ENCODE measurements at places on chromosomes 12 and 14. TPM values are rescaled to one million over a fixed set of nuclear protein-coding genes. Genes with fewer than 3 reads are reported as not detected.
A peak's percentile ranks its signal among the peaks of the same experiment; 100 is the strongest.

DNA sequence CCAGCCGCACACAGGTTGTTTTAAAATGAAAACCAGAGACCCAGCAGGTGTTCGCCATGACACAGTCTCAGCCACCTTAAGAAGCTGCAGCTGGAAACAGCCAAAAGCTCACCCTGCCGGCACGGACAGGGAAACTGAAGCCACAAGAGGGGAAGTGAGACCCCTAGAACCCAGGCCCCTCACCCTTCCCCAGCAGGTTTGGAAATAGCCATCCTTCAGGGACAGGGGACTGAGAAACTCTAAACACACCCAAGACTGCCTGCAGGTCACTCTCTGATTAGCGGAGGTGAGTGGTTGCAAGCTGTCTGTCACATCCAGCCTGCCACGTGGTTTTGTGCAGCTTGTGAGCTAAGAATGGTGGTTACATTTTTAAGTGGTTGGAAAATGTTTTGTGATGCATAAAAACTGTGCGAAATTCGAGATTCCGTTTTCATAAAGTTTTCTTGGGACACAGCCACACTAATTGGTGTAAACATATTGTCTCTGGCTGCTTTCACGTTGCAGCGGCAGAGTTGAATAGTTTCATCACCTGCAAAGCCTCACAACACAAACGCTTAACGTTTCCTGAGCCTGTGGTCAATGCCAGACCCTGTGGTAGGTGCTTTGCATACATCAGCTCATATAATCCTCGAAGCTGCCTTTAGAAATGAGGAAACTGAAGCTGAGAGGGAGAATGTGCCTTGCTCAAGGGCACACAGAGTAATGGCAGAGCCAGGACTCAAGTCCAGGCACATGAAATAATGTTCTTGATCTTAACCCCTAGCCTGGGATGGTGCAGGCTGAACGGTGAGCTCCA, 1.7 kb upstream of the SELPLG start:
- no peak overlapping the region for H3K27ac ChIP-seq
- H3K4me3 ChIP-seq, result no peak overlapping the region
- H3K27me3 ChIP-seq, result 0 out of 2 replicates have a peak, but pooled peaks cover 3% of the 10 kb centered on the region
- DNase-seq, result peak; percentile 91

- H3K27ac ChIP-seq, result no peak overlapping the region
- no peaks in the 10 kb centered on the region for H3K27me3 ChIP-seq
- peaks cover 6% of the 10 kb centered on the region for H3K4me1 ChIP-seq
- DNase-seq, result no peak
- no peaks in the 10 kb centered on the region for H3K36me3 ChIP-seq
Observed at GRCh38 chr12:96520767-96521166, 31.4 kb downstream of the CFAP54 start.

DNA sequence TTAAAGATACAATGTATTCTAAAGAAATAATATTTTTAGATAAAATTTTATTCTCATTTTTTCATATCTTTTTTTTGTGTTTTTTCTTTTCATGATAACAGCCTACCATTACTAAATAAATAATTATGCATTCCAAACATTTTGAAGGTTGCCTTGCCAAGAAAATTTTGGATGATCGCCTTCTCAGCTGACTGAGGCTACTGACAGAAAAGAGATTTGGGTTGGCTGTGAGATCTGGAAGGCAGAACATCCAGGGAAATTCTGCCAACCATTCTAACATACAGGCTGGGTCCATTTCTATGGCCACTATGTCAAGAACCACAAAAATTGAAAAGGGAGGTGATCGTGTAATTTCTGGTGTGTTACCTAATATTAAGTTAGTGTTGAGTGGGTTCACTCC, 48.1 kb downstream of the GALNT8 start:
- H3K4me3 ChIP-seq, result no peak overlapping the region
- H3K27me3 ChIP-seq, result peaks cover 14% of the 10 kb centered on the region
- no peaks in the 10 kb centered on the region for H3K4me1 ChIP-seq

DNA sequence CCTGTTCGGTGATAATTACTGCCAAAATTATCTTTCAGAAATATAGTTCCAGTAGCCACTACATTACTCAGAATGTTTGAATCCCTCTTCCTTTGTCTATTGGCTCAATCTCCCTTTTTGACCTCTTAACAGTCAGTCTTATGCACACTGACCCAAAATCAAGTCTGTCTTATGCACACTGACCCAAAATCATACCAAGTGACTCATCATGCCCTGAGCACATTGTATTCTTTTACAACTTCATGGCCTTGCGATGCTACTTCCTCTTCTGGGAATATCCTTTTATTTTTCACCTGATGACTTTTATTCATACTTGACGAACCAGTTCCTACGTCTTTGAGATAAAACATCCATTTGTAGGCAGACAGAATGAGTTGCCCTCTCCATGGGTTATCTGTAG, 182.3 kb downstream of the NPAS3 start:
- no peaks in the 10 kb centered on the region for H3K36me3 ChIP-seq
- no peaks in the 10 kb centered on the region for H3K27me3 ChIP-seq
- H3K4me3 ChIP-seq, result no peak overlapping the region
- DNase-seq, result no peak
- no peak overlapping the region for H3K27ac ChIP-seq

- H3K4me3 ChIP-seq, result no peak overlapping the region
- DNase-seq, result no peak
- no peaks in the 10 kb centered on the region for H3K36me3 ChIP-seq
- H3K4me1 ChIP-seq, result peaks cover 24% of the 10 kb centered on the region
- H3K27ac ChIP-seq, result no peak overlapping the region
- H3K27me3 ChIP-seq, result no peaks in the 10 kb centered on the region
Observed at GRCh38 chr14:95480887-95481226, 35.6 kb downstream of the SYNE3 start.

The CCDC196 gene
- not detected for total RNA-seq

- no peaks in the 10 kb centered on the region for H3K36me3 ChIP-seq
- no peaks in the 10 kb centered on the region for H3K27me3 ChIP-seq
- no peak for DNase-seq
- H3K27ac ChIP-seq, result no peak overlapping the region
- H3K4me1 ChIP-seq, result no peaks in the 10 kb centered on the region
Observed at GRCh38 chr12:128830505-128830893, 6.7 kb upstream of the SLC15A4 start.

DNA sequence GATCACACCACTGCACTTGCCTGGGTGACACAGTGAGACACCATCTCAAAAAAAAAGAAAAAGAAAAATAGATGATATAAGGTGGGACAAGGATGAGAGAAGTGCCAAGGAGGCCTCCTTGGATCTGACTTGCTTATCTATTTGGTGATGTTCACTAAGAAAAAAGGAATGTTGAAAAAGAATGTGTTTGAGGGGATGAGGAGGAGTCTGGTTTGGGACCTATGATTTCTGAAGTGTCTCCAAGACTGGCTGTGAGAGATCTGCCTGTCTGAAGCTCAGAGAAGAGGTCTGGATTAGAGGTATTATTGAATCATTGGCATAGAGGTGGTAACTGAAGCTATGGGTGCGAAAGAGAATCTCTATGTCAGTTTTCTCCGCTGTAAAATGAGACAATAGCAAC, 42.8 kb downstream of the BCAT1 start:
- peaks cover 38% of the 10 kb centered on the region for H3K4me1 ChIP-seq
- H3K27ac ChIP-seq, result no peak overlapping the region
- H3K36me3 ChIP-seq, result peaks cover 28% of the 10 kb centered on the region
- no peaks in the 10 kb centered on the region for H3K27me3 ChIP-seq

- H3K36me3 ChIP-seq, result peaks cover 26% of the 10 kb centered on the region
- H3K4me1 ChIP-seq, result peaks cover 7% of the 10 kb centered on the region
- H3K27me3 ChIP-seq, result peaks cover 26% of the 10 kb centered on the region
- H3K4me3 ChIP-seq, result no peak overlapping the region
- H3K27ac ChIP-seq, result no peak overlapping the region
Observed at GRCh38 chr12:49098035-49098451, 3.4 kb upstream of the DHH start.

The ARF3 gene
- total RNA-seq, result 57.7 TPM

GRCh38 chr14:75268633-75269550, 9.7 kb upstream of the FOS start:
- H3K4me3 ChIP-seq, result no peak overlapping the region
- DNase-seq, result no peak
- H3K27ac ChIP-seq, result no peak overlapping the region
- peaks cover 36% of the 10 kb centered on the region for H3K4me1 ChIP-seq

The ISM2 gene
- not detected for total RNA-seq

DNA sequence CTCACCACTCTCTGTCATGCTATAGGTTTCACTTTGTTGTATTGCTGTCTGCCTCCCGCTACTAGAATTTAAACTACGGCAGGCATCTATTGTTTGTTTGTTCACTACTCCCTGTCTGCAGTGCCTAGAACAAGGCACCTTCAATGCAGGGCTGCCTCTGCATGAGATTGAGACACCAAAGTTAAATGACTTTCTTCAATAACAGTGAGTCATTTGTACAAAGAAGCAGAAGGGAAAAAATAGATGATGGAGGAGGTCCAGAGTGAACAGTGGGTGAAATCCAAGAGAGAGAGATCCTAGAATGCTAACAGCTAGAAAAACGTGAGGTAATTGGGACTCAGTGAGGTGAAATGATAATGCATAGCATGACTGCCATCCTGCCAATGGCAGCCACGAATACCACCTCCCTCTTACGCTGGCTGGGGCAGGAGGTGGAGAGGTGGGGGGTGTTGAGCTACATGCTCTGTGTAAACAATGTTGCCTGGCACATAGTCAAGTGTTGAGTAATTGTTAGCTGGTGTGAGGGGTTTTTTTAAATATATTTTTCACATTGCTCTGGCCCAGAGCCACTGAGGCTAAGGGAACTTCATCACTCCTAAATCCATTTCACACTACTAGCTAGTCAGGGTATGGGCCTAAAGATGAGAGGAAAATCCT, 367.6 kb downstream of the RPS29 start:
- no peak overlapping the region for H3K4me3 ChIP-seq
- no peaks in the 10 kb centered on the region for H3K36me3 ChIP-seq
- H3K27ac ChIP-seq, result no peak overlapping the region

The OASL gene
- not detected for total RNA-seq

The DIP2B gene
- 32.1 TPM for total RNA-seq

GRCh38 chr14:77914073-77914721, 114.3 kb downstream of the ADCK1 start:
- H3K27me3 ChIP-seq, result no peaks in the 10 kb centered on the region
- H3K4me1 ChIP-seq, result no peaks in the 10 kb centered on the region
- no peak overlapping the region for H3K4me3 ChIP-seq
- no peak overlapping the region for H3K27ac ChIP-seq
- no peak for DNase-seq
- no peaks in the 10 kb centered on the region for H3K36me3 ChIP-seq

DNA sequence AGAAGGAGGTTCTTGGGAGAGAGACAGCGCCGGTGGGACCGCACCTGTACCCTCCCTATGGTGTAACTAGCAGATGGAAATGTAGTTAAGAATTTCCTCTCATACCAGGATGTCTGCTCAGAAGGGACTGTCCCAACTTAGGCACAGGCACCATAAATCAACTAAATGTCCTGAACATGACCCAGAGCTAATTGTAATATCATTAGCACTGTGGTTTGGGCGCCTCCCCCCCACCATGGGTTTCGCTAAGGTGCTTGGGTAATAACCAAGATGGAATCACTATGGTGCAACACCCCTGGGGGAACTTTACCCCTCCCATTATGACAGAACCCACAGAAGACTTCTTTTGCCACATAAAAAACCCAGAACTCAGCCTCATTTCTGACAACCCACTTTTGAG, 15.9 kb downstream of the ZNF641 start:
- H3K27ac ChIP-seq, result no peak overlapping the region
- no peaks in the 10 kb centered on the region for H3K4me1 ChIP-seq
- DNase-seq, result no peak
- H3K4me3 ChIP-seq, result no peak overlapping the region

DNA sequence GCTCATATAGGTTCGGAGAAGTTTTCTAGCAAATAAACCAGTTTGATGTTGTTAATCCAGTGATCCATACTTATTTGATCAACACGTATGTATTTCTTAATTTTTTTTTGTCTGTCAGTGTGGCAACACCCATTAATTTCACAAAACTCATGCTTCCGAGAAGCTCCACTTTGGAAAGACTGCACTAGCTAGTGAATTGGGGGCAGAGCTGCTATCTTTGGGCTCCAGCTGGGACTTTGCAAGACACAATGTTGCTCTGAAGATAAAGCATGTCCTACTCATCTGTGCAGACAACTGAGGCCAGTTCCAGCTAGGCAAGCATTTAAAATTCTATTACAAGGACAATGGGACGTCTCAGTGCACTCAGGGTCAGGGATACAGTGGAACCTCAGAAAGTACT, 298.4 kb downstream of the NUAK1 start:
- no peaks in the 10 kb centered on the region for H3K27me3 ChIP-seq
- no peaks in the 10 kb centered on the region for H3K4me1 ChIP-seq

- no peaks in the 10 kb centered on the region for H3K36me3 ChIP-seq
- no peak overlapping the region for H3K4me3 ChIP-seq
- peaks cover 35% of the 10 kb centered on the region for H3K4me1 ChIP-seq
Observed at GRCh38 chr14:71361874-71362273, 454.6 kb downstream of the PCNX1 start.

The FBLN5 gene
- 5.1 TPM for total RNA-seq

GRCh38 chr14:85531587-85532373, 1.8 kb downstream of the FLRT2 start:
- H3K4me3 ChIP-seq, result peak overlapping the region; percentile 83
- no peaks in the 10 kb centered on the region for H3K27me3 ChIP-seq
- H3K27ac ChIP-seq, result peak overlapping the region; percentile 78
- H3K36me3 ChIP-seq, result peaks cover 5% of the 10 kb centered on the region
- H3K4me1 ChIP-seq, result peaks cover 43% of the 10 kb centered on the region

GRCh38 chr12:19107750-19108149, 21.8 kb upstream of the PLEKHA5 start:
- no peak overlapping the region for H3K27ac ChIP-seq
- no peaks in the 10 kb centered on the region for H3K36me3 ChIP-seq
- no peaks in the 10 kb centered on the region for H3K4me1 ChIP-seq
- no peaks in the 10 kb centered on the region for H3K27me3 ChIP-seq
- DNase-seq, result no peak

GRCh38 chr14:52011523-52011922, 22.2 kb downstream of the RTRAF start:
- H3K36me3 ChIP-seq, result peaks cover 59% of the 10 kb centered on the region
- no peaks in the 10 kb centered on the region for H3K4me1 ChIP-seq
- H3K27ac ChIP-seq, result no peak overlapping the region
- H3K27me3 ChIP-seq, result no peaks in the 10 kb centered on the region
- no peak overlapping the region for H3K4me3 ChIP-seq

The KERA gene
- total RNA-seq, result 72.5 TPM

- no peaks in the 10 kb centered on the region for H3K27me3 ChIP-seq
- H3K36me3 ChIP-seq, result peaks cover 2% of the 10 kb centered on the region
- no peak overlapping the region for H3K27ac ChIP-seq
- H3K4me1 ChIP-seq, result peaks cover 5% of the 10 kb centered on the region
- H3K4me3 ChIP-seq, result no peak overlapping the region
- DNase-seq, result no peak
Observed at GRCh38 chr14:63904724-63905123, 51.9 kb downstream of the SYNE2 start.

The BMAL2 gene
- 39.5 TPM for total RNA-seq

GRCh38 chr12:104610513-104611235, 153.9 kb downstream of the CHST11 start:
- no peak for DNase-seq
- H3K36me3 ChIP-seq, result no peaks in the 10 kb centered on the region
- no peak overlapping the region for H3K4me3 ChIP-seq
- no peaks in the 10 kb centered on the region for H3K27me3 ChIP-seq
- H3K27ac ChIP-seq, result no peak overlapping the region
